Stimulated activated CD4-positive, alpha-beta T cell treated with anti-CD3 and anti-CD28 coated beads, TNF-alpha, amount 100 ng/mL, for 24 hours (primary cell): ENCODE measurements at places on chromosomes 4 and X.

GRCh38 chrX:42109428-42109827, 186.1 kb upstream of the CASK start:
- DNase-seq, result no peak

- peak; percentile 65 for DNase-seq
Observed at GRCh38 chrX:19682712-19683331, 167.5 kb upstream of the MAP3K15 start.

DNA sequence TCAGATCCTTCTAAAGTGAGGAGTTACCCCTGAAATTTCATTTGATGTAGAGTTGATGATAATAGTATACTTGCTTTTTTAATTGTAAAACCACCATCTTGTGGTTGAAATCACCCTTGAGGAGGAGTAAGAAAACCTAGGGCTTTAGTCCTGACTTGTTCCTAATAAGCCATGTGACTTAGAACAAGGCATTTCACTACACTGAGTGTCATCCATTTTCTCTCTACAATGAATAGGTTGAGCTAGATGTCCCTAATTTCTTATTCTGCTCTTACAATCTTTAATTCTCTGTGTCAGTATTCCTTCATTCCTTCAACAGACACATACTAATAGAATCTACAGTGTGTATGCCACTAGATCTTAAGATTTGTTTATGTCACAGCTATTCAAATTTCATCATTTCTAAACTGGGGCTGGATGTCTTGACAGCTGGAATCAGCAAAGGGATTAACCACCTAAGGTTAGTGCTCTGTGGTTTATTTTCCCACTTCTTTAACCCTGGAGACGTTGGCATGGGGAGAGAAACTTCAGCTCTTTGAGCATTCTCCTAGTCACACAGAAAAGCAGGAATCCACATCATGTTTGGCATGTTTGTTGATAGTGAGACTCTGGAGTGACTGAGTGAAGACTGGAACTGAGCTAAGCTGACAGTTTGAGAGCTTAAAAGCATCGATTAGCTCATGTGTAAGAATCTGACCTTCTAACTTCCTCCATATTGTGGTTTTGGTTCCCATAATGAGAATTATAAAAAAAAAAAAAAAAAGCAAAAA, 246.3 kb downstream of the NDST4 start:
- no peak for DNase-seq

- peak; percentile 41 for DNase-seq
Observed at GRCh38 chr4:168511780-168512489, 15.1 kb downstream of the PALLD start.

DNA sequence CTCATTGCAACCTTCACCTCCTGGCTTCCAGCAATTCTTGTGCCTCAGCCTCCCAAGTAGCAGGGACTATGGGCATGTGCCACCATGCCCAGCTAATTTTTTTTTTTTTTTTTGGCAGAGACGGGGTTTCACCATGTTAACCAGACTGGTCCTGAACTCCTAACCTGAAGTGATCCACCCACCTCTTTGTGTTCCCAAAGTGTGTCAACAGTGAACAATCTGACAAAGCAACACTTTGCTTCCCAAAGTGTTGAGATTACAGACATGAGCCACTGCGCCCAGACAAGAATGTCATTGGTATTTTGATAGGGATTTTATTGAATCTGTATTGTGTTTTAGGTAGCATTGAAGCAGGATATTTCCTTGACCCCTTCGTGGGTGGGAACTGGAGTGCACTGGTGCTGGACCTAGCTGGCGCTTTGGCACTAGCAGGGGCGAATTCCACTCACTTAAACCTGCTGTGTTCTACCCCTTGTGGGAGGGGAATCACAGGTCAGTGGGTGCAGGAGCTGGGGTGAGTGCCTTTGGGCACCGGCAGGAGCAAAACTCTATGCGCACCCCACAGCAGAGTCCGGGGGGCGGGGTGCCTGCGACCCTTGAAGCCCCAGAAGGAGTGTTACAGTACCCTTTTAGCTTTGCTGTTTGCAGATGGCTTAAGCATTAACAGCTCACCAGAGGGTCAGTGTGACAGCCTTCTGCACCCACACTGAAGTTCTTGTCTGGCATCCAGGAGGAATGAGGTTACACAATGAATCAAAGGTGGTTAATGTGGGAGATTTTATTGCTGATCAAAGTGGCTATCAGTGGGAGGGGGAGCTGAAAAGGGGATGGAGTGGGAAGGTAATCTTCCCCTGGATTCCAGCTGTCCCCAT, 21.9 kb downstream of the KLF8 start:
- no peak for DNase-seq

DNA sequence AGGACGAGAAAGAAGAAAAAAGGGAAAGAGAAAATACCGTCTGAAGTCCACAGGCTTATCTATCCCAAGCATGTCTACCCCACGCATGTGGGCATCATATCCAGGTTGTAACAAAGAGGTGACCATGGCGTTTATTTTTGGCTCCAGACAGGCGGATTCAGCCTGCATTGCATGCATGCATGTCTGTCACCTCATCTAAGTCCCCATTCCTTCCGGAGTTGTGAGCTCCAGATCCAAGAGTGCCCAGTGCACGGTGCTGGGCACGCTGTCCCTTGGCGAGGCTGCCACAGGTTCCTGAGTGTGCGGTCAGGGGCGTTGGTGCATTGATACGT, 905 bp upstream of the GALNTL6 start:
- no peak for DNase-seq

- no peak for DNase-seq
Observed at GRCh38 chrX:48488034-48488433, 12.0 kb downstream of the FTSJ1 start.
